Mammary epithelial cell (primary cell): ENCODE measurements at places on chromosomes 16 and 17. TPM values are rescaled to one million over a fixed set of nuclear protein-coding genes. Genes with fewer than 3 reads are reported as not detected.

- no peak for DNase-seq
Observed at GRCh38 chr17:15977894-15978293, 21.6 kb downstream of the ZSWIM7 start.

DNA sequence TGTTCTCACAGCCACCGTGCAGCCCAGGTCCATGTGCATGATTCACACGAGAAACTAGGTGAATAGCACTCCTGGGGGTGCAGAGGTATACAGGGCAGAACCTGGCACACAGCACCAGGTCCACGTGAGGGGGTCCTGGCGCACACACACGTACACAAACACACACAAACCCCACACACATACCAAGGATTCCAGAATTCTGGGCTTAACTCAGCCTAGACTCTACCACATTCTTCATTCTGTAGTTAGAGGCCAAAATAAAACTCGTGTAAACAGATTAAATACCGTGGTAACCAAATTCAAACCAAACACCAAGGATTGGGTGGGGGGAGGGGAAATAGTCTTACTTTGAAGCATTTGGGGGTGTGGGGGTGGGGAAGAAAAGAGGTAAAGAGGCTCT lies 58.5 kb downstream of the XYLT1 start:
- no peak for DNase-seq

GRCh38 chr17:19978209-19978802 lies 678 bp upstream of the AKAP10 start:
- no peak for DNase-seq

GRCh38 chr16:81696961-81697615 lies 82.0 kb upstream of the PLCG2 start:
- peak; percentile 48 for DNase-seq

GRCh38 chr16:51439271-51439670 lies 288.2 kb upstream of the SALL1 start:
- DNase-seq: no peak

DNA sequence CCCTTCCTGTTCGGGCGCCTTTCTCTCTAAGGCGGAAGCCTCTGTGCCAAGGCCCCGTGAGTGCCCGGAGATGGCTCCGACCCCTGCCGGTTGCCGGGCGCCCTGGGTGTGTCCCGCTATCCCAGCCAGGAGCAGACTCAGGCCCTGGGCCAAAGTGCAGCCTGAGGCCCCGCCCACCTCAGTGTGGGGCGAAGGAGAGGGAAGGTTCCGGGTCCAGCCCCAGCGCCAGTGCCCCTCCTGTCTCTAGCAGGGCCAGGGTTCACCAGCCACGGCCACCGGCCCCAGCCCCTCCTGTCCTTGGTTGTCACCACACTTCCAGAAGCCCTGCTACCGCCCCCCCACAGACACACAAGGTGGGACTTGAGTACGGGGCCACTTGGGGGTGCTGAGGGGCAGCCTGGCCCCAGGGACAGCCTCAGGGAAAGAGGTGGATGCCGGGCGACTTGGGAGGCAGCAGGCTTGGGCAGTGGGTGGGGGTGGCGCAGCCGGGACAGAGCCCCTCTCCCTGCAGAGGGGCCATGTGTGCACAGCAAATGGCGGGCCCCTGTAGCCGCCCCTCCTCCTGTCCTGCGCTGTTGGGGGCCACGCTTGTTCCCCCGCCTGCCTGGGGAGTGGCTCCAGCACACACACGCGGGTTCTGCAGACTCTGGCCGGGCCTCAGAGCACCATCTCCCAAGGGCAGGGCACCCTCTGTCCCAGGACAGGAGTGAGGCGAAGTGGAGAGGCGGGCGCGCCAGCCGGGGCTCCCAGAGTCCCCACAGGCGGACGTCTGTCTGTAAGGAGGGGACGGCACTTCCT lies 6.0 kb downstream of the C1QTNF8 start:
- no peak for DNase-seq

DNA sequence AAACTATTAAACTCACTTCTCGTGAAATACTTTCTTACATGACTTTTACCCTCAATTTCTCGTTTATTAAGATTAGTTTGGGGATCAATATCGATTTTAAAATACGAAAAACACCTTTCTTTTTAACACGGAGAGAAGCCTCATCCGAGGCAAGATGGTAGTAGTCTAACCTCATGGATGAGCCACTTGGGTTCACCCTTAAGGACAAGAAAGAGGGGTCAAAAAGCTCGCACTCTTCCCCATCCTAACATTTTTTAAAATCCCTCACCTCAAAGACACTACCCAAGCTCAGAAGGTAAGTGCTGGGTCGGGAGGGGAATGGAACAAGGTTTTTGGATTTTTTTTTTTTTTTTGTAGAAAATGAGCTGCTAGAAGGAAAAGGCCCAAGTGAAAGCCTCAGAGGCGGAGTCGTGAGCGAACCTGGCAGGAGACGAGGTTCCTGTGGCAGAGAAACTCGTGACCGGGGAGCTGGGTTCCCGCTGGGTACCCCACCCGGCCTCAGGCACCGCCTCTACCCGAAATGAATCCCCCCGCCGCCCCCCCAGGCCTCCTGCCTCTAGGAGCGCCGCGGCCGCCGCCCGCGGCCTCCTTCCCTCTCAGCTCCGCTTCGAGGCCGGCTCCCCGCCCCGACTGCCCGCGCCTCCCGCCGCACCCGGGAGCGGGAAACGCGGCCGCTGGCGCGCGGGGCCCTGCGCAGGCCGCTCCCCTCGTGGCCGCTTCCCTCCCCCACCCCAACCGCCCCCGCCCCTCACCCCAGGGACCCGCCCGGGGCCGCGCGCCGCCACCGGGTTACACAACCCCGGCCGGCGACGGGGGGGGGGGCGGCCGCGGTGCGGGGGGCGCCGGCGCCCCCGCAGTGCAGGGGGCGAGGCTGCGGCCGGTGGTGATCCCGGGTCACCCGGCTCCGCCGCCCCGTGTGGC lies 1.6 kb downstream of the NUFIP2 start:
- peak; percentile 47 for DNase-seq

GRCh38 chr16:88357317-88358022 lies 25.3 kb upstream of the ZNF469 start:
- no peak for DNase-seq

- DNase-seq: no peak
Observed at GRCh38 chr16:35188288-35189155, 1729.1 kb downstream of the TP53TG3F start.

DNA sequence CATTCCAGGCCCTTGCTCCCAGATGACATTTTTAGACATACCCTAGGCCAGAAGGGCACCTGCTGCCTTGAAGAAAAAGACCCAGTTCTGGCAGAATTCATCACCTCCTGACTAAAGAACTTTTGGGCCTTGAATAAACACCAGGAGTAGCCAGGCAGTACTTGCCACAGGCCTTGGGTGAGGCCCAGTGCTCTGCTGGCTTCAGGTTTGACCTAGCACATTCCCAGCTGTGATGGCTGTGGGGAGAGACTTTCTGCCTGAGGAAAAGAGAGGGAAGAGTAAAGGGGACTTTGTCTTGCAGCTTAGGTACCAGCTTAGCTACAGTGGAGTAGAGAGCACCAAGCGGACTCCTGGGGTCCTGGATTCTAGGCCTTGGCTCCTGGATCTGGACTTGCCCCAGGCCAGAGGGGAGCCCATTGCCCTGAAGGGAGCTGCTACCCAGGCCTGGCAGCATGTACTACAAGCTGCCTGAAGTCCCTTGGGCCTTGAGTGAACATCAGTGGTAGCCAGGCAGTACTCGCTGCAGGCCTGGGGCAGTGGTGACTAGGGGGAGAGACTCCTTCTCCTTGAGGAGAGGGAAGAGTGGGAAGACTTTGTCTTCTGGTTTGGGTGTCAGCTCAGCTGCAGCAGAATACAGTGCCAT lies 44.3 kb downstream of the ABCA8 start:
- no peak for DNase-seq

- DNase-seq: no peak
Observed at GRCh38 chr16:81440888-81441761, 3.5 kb upstream of the CMIP start.

- DNase-seq: no peak
Observed at GRCh38 chr16:50642349-50642748, 38.8 kb downstream of the SNX20 start.

DNA sequence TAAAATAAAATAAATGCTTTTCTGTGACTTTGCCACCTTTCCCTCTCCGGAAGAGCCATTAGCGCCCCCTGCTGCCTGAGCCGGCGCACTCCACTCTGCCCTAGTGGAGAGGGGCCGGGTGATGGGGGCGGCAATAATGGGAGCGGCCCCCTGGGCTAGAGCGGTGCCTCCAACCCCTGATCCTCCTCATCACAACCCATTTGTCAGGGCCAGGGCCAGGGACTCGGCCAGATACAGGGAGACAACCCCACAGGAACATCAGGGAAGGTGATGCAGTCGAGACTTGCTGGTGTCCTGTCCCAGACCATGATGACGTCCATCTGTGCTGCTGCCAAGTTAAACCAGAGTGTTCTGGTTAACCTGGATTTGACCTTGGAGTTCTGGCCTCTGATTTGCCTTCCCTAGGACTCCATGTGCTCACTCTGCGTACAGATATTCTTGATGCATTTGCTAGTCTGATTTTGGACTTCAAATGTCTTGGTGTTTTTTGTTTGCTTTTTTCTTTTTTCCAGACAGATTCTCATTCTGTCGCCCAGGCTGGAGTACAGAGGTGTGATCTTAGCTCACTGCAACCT lies 46.1 kb upstream of the BPTF start:
- DNase-seq: peak; percentile 14

DNA sequence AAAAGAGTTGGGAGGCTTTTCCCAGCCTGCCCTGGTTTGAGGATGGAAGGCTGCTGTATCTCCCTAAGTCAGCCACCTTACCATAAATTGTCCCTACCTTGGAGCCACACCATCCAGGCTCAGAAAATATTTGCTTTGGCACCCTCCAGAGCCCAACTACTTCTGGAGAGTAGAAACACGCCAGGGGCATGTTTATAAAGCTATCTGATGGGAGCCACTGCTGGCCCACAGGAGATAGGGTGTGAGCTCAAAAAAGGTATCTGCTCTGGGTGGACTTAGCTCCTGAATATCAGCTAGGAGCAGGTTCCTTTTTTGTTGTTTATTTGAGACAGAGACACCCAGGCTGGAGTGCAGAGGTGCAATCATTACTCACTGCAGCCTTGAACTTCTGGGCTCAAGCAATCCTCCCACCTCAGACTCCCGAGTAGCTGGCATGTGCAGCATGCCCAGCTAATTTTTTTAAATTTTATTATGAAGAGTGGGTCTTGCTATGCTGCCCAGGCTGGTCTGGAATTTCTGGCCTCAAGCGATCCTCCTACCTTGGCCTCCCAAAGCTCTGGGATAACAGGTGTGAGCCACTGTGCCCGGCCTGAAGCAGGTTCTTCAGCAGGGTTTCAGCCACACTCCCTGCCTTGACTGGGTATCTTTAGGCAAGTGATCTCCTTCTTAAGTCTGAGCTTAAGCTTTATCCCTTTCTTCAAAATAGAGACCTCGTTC lies 147.1 kb downstream of the SALL1 start:
- DNase-seq: no peak

DNA sequence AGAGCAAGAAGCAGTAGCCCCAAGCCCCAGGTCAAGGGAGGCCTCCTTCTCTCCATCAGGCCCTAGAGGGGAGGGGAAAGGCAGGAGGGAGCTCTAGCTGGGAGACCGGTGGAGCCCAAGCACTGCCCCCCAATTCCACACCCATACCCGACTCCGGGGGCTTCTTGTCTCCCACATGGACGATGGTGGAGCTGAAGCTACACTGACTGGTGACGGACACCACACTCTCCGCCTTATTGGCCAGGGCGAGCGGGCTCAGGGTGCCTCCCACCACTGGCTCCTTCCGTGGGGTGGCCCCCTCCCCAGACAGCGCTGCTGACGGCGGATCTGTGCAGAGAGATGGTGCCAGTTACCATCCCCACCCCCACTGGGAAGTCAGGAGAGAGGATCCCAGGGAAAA lies 6.4 kb downstream of the PER1 start:
- DNase-seq: no peak

DNA sequence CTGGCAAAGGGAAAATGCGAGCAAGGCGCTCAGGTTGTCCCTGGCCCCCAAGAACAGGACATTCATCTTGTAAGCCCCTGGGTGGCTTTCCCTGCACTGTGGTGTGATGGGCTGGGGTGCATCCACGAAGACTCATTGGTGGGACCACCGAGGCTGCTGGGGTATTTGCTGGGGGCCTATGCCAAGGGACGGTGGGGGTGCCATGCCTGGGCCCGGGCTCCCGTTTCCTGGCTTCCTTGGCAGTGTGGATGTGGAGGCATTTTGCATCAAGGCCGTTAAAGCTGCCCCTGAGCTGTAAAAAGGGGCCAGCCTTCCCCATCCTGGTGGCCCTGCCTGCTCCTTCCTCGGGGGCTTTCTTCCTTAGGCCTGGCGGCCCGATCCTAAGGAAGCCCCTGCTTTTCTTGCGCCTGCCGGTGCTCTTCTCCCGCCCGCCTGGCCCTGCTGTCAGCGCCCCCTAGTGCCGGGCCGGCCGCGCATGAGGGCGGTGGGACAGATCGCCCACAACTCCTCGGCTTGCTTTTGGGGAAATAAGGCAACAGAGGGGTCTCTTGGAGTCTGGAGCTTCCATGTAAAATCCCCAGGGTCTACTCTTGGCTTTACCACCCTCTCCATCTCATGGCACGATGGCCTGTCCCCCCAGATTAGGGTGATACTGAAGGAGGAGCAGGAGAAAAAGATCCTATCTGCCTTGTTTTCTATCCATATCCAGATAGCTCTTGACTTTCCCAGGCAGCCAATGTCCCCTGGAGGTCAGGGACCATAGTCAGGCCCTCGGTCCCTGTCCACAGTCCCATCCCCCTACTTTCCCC lies 9.8 kb upstream of the TBX2 start:
- no peak for DNase-seq

- DNase-seq: no peak
Observed at GRCh38 chr17:75902406-75902805, 2.3 kb downstream of the MRPL38 start.

GRCh38 chr17:17440010-17440843 lies 36.6 kb upstream of the MED9 start:
- DNase-seq: peak; percentile 23

GRCh38 chr16:86122681-86123342 lies 223.8 kb downstream of the IRF8 start:
- no peak for DNase-seq

DNA sequence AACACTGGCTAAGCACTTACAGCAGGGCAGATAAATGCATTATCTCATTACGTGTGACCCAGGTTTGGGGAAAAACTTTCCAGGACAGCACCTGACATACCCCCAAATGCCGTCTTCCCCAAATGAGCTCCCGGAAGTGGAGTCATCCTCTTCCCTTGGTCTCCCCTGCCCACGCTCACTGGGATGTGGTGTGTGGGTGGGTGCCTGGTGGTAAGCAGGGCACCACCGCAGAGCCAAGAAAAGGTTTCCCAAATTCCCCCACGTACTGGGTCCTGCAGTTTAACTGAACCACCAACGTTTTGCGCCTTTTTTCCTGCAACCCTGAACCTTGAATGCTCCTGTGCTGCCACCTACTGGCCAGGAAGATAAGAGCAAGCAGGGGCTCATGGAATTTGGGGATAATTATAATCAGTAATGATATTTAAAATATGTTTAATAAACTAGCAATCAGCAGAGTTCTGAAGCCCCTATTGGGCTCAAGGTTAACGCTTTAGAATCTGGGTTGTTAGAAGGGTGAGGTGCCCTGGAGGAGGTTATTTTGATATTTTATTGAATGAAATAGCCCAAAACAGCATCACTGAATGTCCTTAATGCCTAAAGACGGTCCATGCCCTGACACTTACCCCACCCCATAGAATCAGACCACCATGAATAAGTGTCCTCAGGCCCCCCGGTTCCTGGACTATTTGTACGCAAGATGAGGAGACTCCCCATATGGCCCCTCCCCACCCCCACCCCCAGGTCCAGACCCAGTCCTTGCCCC lies 8.0 kb downstream of the SPPL2C start:
- peak; percentile 22 for DNase-seq

Gene SYNGR3
- polyA plus RNA-seq: 0.33 TPM

Gene SLC2A4
- 0.02 TPM for polyA plus RNA-seq

Gene CHST5
- 0.01 TPM for polyA plus RNA-seq

Gene DHX40
- 15.1 TPM for polyA plus RNA-seq

Gene KRT15
- polyA plus RNA-seq: 2,083 TPM

Gene MVP
- polyA plus RNA-seq: 102 TPM

Gene CCL3
- not detected for polyA plus RNA-seq

Gene RGS9
- polyA plus RNA-seq: 0.93 TPM

Gene ELMO3
- 37.4 TPM for polyA plus RNA-seq
